ENCODE measurements at places on chromosomes 11 and 22.

- DNase-seq, result no peak
Measured at GRCh38 chr11:43712676-43713075, 32.1 kb downstream of the HSD17B12 start.

GRCh38 chr22:30546616-30547015 is at the start of gene SEC14L6:
Gene SEC14L6 (minus strand): TSS chr22:30546741. CDS start chr22:30546682, 59 bp downstream.
- DNase-seq, result no peak

DNA sequence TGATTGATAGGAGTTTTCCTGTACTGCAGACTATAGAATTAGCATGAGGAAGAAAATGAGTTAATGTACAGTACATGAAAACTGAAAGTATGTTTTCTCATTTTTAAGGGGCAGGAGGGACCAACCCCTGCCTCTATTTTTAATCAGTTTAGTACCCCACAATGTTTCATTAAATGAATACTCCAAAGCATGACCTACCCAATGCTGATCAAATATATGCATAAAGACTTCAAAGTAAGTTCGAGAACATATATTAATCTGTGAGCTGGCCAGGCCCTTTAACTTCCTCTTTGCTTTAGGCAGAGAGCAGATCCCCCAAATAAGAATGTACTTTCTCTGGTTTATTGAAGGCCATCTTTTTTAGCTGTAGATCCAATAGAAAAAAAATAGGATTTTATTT is 161.0 kb downstream of the FCHSD2 start:
- DNase-seq, result no peak

- no peak for DNase-seq
Measured at GRCh38 chr11:8638300-8638699, 44.2 kb downstream of the TRIM66 start.

GRCh38 chr11:109973486-109973885 is 119.7 kb upstream of the ZC3H12C start:
- DNase-seq, result no peak

GRCh38 chr22:46262449-46263215 is 511 bp downstream of the PKDREJ start:
- no peak for DNase-seq

DNA sequence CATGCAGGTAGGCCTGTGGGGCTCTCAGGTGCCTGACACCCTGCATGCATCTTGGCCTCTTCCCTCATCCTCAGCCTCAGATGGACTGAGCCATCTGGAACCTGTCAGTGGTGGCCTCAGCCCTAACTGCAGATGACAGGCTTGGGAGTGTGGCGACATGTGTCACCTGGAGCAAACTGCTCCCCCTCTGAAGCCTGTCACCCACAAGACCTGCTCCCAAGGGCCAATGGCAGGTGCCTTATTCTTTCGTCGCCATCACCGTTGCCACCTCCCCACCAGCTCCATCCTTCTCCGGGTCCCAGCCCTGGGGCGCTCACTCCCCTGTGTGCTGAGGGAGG is 3.6 kb upstream of the SEPTIN5 start:
- no peak for DNase-seq

DNA sequence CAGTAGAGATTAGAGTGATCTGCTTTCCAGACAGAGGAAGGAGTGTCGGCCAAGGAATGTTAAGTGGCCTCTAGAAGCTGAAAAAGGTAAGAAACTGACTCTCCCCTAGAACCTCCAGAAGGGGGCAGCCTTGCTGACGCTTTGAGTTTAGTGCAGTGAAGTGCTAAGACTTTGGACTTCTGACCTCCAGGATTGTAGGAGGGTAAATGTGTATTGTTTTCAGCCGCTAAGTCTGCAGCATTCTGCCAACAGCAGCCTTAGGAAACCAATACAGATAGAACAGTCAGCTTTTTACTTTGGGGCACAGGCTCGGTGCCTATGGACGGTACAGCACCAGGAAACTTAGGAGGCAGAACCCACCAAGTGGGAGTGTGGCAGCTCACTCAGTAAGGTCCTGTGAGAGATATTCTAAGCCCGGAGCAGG is 3.6 kb upstream of the TBC1D22A start:
- peak; percentile 31 for DNase-seq

- DNase-seq, result no peak
Measured at GRCh38 chr11:115887316-115887715, 383.1 kb upstream of the CADM1 start.

DNA sequence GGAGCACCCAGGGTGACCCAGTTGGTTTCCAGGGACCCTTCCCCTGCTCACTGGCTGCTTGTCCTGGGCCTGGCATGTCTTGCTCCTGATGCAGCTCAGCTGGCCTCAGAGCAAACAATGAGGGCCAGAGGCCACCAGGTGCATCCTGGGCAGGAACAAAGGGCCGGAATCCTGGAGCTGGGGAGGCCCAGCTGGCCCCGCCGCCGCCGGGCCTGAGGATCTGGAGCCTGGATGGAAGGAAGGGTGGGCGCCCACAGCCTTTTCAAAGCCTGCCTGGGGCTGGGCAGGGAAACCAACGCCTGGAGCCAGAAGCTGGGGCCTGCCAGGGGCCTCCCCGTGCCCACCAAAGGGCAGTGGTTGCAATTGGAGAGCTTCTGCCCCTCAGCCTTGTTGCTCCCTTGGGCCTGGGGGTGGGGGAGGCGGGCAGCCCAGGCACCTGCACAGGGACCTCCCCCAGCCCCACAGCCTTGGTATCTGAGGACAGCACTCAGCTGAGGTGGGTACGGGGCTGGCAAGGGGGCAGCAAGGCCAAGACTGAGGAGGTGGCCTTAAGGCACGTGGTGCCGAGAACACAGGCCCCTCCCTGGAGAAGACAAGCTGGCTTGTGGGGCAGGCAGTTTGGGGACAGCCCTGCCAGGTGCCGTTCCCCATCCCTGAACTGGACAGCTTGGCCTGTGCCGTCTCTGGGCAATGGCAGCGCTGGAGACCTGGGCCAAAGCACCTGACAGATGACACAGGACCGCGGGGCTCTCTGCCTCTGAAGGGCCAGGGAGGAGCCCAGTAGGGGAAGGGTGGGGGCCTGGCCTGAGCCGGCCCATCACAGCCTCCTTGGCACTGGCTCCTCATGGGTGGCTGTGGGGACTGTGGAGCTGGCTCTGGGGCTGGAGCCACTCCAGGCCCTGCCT is 7.1 kb upstream of the ADORA2A start:
- no peak for DNase-seq

GRCh38 chr11:83174008-83174407 is 17.1 kb downstream of the PCF11 start:
- no peak for DNase-seq
